ENCODE measurements at places on chromosomes 6 and 20.
A peak's percentile ranks its signal among the peaks of the same experiment; 100 is the strongest.

- H3K27ac ChIP-seq, result no peak overlapping the region
- no peaks in the 10 kb centered on the region for H3K36me3 ChIP-seq
- H3K4me1 ChIP-seq, result no peaks in the 10 kb centered on the region
- DNase-seq, result no peak
- H3K27me3 ChIP-seq, result no peaks in the 10 kb centered on the region
Measured at GRCh38 chr6:39056191-39056590, 7.6 kb downstream of the GLP1R start.

GRCh38 chr20:40669692-40670091 lies 19.3 kb downstream of the MAFB start:
- H3K36me3 ChIP-seq, result no peaks in the 10 kb centered on the region
- DNase-seq, result no peak

DNA sequence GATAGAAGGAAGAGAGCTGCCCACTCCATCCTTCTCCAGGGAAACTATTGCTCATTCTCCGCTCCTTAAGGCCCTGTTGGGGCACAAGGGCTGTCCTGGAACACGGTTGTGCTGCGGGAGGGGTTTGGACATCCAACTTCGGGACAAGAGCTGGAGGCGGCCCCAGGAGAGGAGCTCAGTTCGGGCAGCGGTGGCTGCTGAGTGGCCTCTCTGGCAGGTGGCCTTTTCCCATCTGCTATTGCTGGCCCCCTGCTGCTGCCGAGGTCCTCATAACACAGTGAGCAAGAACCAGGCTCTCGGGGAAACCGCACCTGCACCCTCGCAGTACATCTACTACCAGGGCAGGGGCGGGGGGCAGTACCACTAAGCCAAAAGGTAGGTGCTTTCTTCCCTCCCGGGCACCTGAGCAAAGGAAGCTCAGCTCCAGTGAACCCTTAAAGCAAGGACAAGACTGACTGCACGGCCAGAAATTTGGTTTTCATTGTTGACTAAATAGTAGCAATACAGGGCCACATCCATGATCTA lies 63.7 kb downstream of the PSMG4 start:
- H3K4me3 ChIP-seq, result no peak overlapping the region
- no peaks in the 10 kb centered on the region for H3K27me3 ChIP-seq
- H3K36me3 ChIP-seq, result no peaks in the 10 kb centered on the region
- DNase-seq, result no peak

DNA sequence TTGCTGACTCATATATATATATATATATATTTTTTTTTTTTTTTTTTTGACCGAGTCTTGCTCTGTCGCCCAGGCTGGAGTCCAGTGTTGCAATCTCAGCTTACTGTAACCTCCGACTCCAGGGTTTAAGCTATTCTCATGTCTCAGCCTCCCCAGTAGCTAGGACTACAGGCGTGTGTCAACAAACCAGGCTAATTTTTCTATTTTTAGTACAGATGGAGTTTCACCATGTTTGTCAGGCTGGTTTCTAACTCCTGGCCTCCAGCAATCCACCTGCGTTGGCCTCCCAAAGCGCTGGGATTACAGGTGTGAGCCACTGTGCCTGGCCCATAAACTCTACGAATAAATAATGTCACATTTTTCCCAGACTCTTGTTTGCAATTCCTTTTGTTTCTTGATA lies 4.8 kb downstream of the LRP11 start:
- H3K27ac ChIP-seq, result no peak overlapping the region
- H3K36me3 ChIP-seq, result no peaks in the 10 kb centered on the region
- H3K4me3 ChIP-seq, result no peak overlapping the region
- no peak for DNase-seq

DNA sequence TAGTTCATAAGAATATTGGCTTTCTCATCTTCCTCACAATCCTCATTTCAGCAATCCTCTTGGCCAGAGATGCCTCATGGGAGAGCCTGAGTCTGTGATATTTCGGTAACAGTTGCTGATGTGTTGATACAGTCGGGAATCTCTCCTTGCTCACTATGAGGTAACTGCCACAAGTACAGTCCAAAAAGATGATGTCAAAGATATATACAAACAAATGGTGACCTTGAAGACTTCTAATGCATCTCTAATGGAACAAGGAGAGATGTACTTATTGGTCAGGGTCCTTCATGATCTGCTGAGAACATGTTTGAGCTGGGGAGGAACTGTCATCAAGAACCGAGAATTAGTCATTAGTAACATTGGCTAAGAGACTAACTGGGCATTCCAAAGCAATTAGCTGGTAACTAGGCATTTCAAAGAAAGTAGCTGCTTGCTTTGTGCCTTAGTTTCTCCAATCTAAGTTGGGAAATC lies 56.1 kb downstream of the FILIP1 start:
- peak overlapping the region; percentile 29 for H3K27ac ChIP-seq
- H3K27me3 ChIP-seq, result no peaks in the 10 kb centered on the region
- H3K36me3 ChIP-seq, result no peaks in the 10 kb centered on the region
- no peak for DNase-seq

DNA sequence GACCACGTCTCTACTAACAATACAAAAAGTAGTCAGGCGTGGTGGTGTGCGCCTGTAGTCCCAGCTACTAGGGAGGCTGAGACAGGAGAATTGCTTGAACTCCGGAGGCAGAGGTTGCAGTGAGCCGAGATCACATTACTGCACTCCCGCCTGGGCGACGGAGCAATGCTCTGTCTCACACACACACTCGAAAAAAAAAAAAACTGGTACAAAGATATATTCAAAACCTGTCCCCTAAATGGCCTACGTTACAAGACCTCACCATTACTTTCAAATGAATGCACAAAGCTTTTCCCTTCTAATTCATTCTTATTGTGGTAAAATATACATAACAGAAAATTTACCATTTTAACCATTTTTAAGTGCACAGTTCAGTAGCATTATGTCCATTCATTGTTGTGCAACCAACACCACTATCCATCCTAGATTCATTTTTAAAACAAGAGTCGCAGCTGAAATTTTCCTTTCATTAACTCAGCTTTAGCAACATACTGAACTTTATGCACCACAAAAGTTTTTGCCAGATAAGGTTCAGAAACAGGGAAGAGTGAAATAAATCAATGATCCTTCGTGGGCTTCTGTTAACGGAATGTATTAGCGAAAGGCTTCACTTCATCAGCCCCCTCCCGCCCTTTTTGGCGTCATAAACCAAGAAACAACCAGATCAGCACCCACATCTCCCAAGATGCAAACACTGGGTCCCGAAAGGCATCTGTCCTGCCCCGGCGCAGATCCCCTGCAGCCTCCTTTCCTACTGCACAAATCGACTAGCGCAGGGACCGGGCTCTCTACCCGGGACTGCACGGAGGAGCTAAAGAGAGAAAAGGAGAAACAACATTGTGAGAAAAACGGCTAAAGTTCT lies 825 bp upstream of the FAM135A start:
- peaks cover 28% of the 10 kb centered on the region for H3K4me1 ChIP-seq
- H3K36me3 ChIP-seq, result no peaks in the 10 kb centered on the region
- H3K27ac ChIP-seq, result peak overlapping the region; percentile 96
- no peak for DNase-seq
- H3K4me3 ChIP-seq, result peak overlapping the region; percentile 95

DNA sequence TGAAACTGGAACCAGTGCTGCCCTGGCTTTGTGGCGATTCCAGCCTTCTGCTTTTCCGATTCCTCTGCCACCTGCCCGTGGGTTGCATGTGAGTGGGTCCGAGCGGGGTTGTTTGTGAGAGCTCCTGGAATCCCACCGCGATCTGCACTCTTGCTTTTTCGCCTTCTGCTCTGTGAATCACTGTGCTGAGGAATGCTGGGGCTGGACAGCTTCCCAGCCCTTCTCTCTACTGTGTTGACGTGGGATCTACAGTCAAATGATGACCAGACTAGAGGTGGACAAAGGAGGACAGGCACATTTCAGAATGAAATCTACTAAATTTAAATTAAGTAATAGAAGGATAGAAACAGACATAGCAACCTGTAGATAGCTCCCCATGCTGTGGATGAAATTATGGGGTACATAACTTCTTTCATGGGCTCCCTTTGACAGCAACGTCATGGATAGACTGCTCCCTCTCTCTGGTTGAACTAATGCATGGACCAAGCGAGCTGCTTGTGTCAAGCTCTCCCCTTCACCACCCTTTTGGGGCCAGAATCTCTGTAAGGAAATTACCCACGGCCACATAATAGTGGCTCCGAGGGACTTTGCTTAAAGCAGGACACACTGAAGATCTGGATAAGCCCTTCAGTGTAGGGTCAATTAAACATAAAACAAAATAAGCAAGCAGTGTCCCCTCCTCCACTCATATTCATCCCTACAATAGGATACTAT lies 2.0 kb downstream of the FNDC1 start:
- H3K27ac ChIP-seq, result no peak overlapping the region
- no peaks in the 10 kb centered on the region for H3K27me3 ChIP-seq
- no peak overlapping the region for H3K4me3 ChIP-seq
- DNase-seq, result no peak
- no peaks in the 10 kb centered on the region for H3K4me1 ChIP-seq
- no peaks in the 10 kb centered on the region for H3K36me3 ChIP-seq

DNA sequence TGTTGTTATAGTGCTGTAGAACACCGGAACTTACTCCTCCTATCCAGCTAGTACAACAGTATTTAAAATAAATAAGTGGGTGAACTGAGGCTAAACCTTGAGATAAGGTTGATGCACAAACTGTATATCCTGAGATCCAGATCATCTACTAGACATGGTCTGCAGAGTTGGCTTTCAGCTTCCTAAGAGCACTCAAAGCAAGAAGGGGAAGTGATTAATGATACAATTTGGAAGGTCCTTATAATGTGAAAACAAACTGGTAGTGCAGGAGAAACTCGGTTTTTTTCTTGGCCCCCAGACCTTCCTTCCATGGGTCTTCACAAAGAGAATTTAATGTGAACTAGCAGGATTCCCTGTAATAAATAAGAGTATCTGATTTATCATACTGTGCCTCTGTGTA lies 27.4 kb upstream of the RREB1 start:
- no peak for DNase-seq
- no peaks in the 10 kb centered on the region for H3K4me1 ChIP-seq
- H3K4me3 ChIP-seq, result no peak overlapping the region

DNA sequence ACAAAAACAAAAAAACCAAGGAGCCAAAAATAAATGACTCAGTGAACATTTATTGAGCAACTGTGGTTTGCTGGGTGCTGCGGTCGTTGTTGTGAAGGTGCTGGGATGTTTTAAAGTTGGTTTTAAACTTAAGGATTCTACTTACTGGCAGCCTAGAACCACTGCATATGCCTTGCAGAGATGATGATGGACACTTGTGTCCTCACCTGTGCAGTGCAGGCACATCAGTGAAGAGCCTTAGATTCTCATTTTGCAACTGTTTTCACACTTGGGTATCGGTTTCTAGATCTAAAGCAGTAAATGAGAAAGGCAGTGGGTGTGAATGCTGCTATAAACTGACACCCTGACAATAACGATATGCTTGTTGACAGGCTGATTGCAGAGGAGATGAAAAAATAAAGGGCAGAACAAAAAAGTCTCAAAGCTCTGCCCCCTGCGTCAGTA lies 68.8 kb downstream of the UTRN start:
- DNase-seq, result no peak
- H3K27ac ChIP-seq, result peak overlapping the region; percentile 15
- no peaks in the 10 kb centered on the region for H3K27me3 ChIP-seq
- peaks cover 57% of the 10 kb centered on the region for H3K4me1 ChIP-seq

DNA sequence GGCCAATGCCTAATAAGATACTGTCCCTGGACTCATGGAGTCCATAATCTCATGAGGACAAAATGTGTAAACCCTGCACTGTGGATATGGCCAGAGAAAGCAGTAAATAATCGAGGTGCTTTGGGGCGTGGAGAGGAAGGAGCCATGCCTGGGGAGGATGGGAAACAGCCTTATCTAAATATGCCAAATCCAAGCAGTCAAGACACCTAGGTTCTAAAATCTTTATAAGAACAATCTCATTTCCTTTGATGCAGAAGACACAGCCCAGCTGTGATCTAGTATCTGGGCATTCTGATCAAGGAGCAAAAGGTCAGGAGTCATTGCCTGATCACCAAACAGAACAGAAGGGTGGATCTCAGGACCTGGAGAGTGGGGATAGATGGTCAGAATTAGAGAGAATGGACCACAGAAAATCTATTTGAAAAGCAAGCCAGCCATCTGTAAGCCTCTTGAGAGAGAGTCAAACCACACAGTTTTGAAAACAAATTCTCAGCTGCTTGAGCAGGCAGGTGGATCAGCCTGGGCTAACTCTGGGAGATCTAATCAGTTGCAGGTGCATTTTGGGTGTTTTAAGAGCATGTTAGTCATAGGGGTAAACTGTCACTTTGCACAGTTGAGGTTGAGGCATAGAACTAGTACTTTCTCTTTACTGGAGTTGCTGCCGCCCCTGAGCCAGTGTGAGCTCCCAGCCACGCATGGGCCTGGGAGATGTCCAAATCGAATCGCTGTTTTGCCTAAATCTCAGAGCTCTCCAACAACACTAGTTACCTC lies 130.8 kb upstream of the TNFAIP3 start:
- no peaks in the 10 kb centered on the region for H3K36me3 ChIP-seq
- no peak for DNase-seq
- peaks cover 16% of the 10 kb centered on the region for H3K4me1 ChIP-seq

GRCh38 chr6:99613705-99614429 lies 7.2 kb downstream of the PRDM13 start:
- no peak for DNase-seq
- H3K4me1 ChIP-seq, result peaks cover 21% of the 10 kb centered on the region
- H3K36me3 ChIP-seq, result no peaks in the 10 kb centered on the region
- no peak overlapping the region for H3K27ac ChIP-seq

DNA sequence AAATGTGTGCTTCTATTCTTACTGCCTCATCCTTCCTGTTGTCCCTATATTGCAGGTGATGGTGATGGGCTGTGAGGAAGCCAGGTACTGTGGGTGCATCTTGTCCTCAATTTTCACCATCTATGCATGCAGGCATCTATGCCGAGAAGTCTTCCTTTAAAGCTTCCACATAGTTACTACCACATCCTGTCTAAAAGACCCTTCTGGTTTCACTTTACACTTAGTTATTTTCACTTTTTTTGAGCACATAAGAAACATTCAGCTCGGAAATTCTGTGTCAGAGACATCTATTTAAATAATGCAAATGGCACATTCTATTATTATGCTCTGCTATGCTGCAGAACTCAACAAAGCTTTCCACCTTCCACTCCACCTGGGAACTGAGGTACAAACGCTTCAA lies 28.2 kb upstream of the FABP7 start:
- H3K4me1 ChIP-seq, result no peaks in the 10 kb centered on the region
- H3K36me3 ChIP-seq, result no peaks in the 10 kb centered on the region
- H3K27ac ChIP-seq, result no peak overlapping the region
